Testis (tissue), 5 donors: ENCODE measurements at places on chromosomes 6 and 20.

- DNase-seq, result no peak
- H3K4me3 ChIP-seq, result no peak overlapping the region
- H3K36me3 ChIP-seq, result no peaks in the 10 kb centered on the region
- H3K27me3 ChIP-seq, result no peaks in the 10 kb centered on the region
These were observed 187.4 kb upstream of the JARID2 start for GRCh38 chr6:15058200-15059061.

DNA sequence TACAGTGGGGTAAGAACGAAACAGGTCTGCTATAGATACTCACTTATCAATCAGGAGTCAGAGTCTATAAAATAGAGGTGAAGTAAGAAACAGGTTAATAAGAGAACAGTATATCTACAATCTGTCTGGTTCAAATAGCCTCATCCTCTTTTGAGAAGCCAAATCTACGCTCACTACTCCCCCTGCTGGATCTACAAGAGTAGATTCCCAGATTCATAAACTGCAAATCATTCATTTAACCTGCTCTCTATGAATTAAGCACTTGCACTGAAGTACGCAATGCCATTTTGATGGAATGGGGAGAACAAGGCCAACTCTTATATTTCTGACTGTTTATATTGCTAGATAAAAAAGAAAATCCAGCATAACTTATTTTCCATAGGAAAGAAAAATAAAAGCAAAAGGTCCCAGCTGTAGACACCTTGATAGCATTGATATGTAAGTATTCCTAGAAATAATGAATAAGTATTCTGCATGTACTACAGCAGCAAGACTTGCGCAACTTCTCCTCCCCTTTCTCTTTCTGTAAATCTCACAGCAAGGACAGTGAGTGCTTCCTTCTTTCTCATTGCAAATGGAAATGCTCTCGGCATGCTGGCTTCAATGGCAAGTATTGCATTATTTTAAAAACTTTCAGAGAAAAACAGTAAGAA is 92.3 kb downstream of the RFX6 start:
- H3K36me3 ChIP-seq, result no peaks in the 10 kb centered on the region
- no peaks in the 10 kb centered on the region for H3K4me1 ChIP-seq

- no peaks in the 10 kb centered on the region for H3K36me3 ChIP-seq
- no peaks in the 10 kb centered on the region for H3K27me3 ChIP-seq
- DNase-seq, result no peak
- H3K4me3 ChIP-seq, result no peak overlapping the region
These were observed 18.1 kb upstream of the SNRPB2 start for GRCh38 chr20:16711661-16712258.

GRCh38 chr6:52341561-52342260 is 20.2 kb upstream of the PAQR8 start:
- H3K4me3 ChIP-seq, result no peak overlapping the region
- no peaks in the 10 kb centered on the region for H3K4me1 ChIP-seq
- H3K36me3 ChIP-seq, result no peaks in the 10 kb centered on the region

DNA sequence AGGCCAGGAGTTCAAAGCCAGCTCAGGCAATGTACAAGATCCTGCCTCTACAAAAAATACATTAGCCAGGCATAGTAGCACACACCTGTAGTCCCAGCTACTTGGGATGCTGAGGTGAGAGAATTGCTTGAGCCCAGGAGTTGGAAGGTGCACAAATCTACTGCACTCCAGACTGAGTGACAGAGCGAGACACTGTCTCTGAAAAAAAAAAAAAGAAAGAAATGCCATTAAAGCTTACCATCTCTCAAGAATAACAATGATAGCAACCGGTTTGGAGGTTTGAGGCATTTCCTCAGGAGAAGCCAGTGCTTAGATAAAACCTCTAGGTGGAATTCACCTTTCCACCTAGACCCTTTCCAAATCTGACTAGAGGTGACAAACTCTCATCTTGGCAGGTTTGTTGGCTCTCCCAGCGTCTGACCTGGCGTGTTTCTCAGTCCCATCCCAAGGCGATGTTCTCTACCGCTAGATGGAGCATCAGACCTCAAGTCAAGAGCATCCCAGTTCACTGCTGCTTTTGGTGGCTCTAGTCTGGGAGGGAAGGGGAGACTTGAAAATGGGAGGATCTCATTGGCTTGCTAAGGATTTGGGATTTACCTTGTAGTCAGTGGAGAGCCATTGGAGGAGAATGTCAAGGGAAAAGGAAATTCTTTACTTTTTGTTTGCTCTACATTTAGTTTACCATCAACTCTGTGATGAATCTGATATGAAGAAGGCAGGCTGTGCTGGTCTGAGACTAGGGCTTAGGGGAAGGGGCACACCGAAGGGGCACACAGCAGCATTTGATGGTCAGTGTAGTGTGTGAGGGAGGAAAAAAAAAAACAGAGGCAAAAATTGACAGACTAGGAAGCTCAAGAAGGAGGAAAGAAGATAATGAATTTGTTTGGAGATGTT is 67.9 kb downstream of the NCOA7 start:
- DNase-seq, result peak; percentile 76
- H3K4me1 ChIP-seq, result no peaks in the 10 kb centered on the region
- no peak overlapping the region for H3K4me3 ChIP-seq

- DNase-seq, result no peak
- H3K27ac ChIP-seq, result no peak overlapping the region
- no peak overlapping the region for H3K4me3 ChIP-seq
- H3K4me1 ChIP-seq, result no peaks in the 10 kb centered on the region
- no peaks in the 10 kb centered on the region for H3K36me3 ChIP-seq
These were observed 75.2 kb downstream of the STXBP5 start for GRCh38 chr6:147279427-147279826.

DNA sequence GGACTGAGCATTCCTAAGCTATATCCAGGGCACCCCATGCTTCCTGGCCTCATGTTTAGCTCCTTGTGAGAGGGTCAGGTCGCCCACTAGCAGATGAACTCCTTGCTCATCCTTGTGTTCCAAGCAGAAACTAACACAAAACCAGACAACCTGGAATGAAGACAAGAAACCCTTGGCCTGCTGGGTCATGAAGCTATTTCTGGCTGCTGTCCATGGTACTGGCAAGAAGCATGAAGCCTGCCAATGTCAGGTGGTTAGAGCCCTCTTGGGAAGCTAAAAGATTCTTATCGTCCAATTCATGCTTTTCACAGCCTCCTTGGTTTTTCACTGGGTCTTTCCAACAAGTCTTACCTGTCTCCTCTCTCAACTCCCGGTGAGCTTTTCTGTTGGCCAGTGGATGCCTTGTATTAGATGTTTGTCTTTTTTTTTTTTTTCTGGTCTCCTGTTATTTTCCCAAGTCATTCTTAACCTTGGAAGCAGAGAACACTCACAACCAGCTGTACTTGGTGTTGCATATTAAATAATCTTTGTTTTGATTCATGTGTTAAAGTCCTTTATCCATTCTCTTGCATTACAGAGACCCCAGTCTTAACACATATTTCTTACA is 180.3 kb downstream of the ANKRD60 start:
- no peaks in the 10 kb centered on the region for H3K4me1 ChIP-seq
- no peak overlapping the region for H3K4me3 ChIP-seq
- DNase-seq, result peak; percentile 23
- no peaks in the 10 kb centered on the region for H3K27me3 ChIP-seq

DNA sequence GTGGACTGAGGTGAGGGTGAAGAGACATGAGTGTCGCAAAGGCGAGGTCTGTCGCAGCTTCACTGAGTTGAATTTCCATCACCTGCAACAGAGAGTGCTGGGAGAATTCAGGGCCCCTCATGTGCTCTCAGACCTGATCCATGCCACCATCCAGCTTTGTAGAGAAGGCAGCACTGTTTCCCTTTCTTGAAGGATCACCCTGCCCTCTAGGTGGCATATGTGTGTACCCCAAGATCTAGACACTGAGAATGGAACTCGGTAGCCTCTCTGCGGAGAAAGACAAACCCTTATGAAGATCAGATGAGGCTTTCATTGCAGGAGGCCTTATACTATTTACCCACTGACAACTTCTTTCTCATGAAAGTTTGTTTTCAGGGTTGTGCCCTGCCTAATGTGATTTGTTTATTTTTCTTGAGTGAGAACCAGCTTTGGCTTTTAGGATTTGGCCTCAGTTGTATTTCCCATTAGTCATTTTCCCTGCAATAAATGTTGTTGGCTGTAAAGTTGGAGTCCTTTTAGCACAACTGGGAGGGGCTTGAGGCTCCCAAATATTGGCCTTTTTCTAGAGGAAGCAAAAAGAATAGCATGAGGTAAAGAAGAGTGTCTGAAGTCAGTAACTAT is 811.3 kb downstream of the DHX35 start:
- no peak for DNase-seq
- no peaks in the 10 kb centered on the region for H3K27me3 ChIP-seq
- H3K27ac ChIP-seq, result no peak overlapping the region
- H3K4me1 ChIP-seq, result no peaks in the 10 kb centered on the region
- H3K36me3 ChIP-seq, result no peaks in the 10 kb centered on the region
- H3K4me3 ChIP-seq, result no peak overlapping the region

- no peaks in the 10 kb centered on the region for H3K4me1 ChIP-seq
- no peak for DNase-seq
- H3K36me3 ChIP-seq, result no peaks in the 10 kb centered on the region
- H3K27ac ChIP-seq, result no peak overlapping the region
These were observed 9.9 kb upstream of the MMP9 start for GRCh38 chr20:45998761-45999160.

- no peak overlapping the region for H3K27ac ChIP-seq
- H3K4me1 ChIP-seq, result peaks cover 3% of the 10 kb centered on the region
- H3K36me3 ChIP-seq, result no peaks in the 10 kb centered on the region
- DNase-seq, result no peak
These were observed 68.9 kb downstream of the TULP4 start for GRCh38 chr6:158381214-158381613.

- H3K27me3 ChIP-seq, result no peaks in the 10 kb centered on the region
- no peak for DNase-seq
- no peaks in the 10 kb centered on the region for H3K36me3 ChIP-seq
- H3K4me1 ChIP-seq, result peaks cover 4% of the 10 kb centered on the region
- no peak overlapping the region for H3K4me3 ChIP-seq
These were observed 38.1 kb upstream of the CD83 start for GRCh38 chr6:14079433-14079832.

DNA sequence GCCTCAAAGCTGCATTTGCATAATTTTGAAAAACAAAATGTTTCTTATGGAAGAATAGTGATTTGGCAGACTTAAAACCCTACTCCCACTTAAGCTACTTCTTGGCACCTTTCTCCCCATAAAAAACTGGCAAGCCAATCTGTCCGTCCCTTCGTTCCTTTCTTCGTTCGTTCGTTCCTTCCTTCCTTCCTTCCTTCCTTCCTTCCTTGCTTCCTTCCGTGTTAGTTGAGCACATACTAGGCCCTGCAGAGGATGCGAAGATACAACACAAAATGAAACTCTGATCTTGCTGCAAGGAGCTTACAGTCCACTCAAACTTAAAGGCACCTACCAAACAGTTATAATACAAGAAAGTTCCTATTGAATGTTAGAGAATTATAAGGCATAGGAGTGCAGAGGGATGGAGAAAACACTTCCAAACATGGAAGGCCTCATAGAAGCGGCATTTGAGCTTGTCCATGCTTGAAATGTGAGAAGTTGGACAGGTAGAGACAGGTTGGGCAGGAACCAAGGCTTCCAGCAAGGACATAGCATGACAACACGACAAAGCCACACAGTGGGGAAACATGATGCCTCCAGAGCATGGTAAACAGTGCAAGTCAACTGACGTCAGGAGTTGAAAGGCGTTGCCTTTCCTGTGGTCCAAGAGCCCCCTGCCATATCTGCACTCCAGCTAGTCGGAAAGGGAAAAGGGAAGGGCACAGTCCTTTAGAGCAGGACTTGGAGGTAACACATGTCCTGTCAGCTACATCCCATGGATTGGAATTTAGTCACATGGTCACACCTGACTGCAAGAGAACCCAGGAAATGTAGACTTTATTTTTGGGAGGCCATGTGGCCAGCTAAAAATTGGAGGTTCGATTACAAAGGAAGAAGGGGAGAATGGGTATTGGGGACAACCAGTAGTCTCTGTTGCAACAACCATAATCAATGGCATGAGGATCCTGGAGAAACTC is 7.0 kb downstream of the PNPLA1 start:
- DNase-seq, result no peak
- no peaks in the 10 kb centered on the region for H3K36me3 ChIP-seq
- peak overlapping the region; percentile 31 for H3K27ac ChIP-seq
- H3K4me3 ChIP-seq, result no peak overlapping the region
- no peaks in the 10 kb centered on the region for H3K27me3 ChIP-seq

- H3K4me3 ChIP-seq, result no peak overlapping the region
- no peaks in the 10 kb centered on the region for H3K4me1 ChIP-seq
- DNase-seq, result no peak
- no peak overlapping the region for H3K27ac ChIP-seq
These were observed 280.4 kb downstream of the PACRG start for GRCh38 chr6:163008186-163008585.

GRCh38 chr20:11687546-11688292 is 230.0 kb upstream of the BTBD3 start:
- H3K27ac ChIP-seq, result no peak overlapping the region
- no peaks in the 10 kb centered on the region for H3K36me3 ChIP-seq
- no peaks in the 10 kb centered on the region for H3K27me3 ChIP-seq
- peaks cover 3% of the 10 kb centered on the region for H3K4me1 ChIP-seq

- no peak overlapping the region for H3K27ac ChIP-seq
- DNase-seq, result no peak
- H3K4me3 ChIP-seq, result no peak overlapping the region
- H3K36me3 ChIP-seq, result no peaks in the 10 kb centered on the region
These were observed 69.5 kb downstream of the GTF2H5 start for GRCh38 chr6:158237656-158238055.

- no peaks in the 10 kb centered on the region for H3K36me3 ChIP-seq
- H3K27me3 ChIP-seq, result no peaks in the 10 kb centered on the region
- H3K4me3 ChIP-seq, result no peak overlapping the region
- no peak overlapping the region for H3K27ac ChIP-seq
- DNase-seq, result no peak
These were observed 38.9 kb upstream of the FRMD1 start for GRCh38 chr6:168117942-168118341.

GRCh38 chr6:140809694-140810101 is 1323.0 kb upstream of the GJE1 start:
- no peak for DNase-seq
- no peak overlapping the region for H3K27ac ChIP-seq
- H3K4me3 ChIP-seq, result no peak overlapping the region
- no peaks in the 10 kb centered on the region for H3K4me1 ChIP-seq
- no peaks in the 10 kb centered on the region for H3K36me3 ChIP-seq
- no peaks in the 10 kb centered on the region for H3K27me3 ChIP-seq

GRCh38 chr6:42269553-42269952 is 51.9 kb upstream of the MRPS10 start:
- H3K4me3 ChIP-seq, result no peak overlapping the region
- H3K27ac ChIP-seq, result no peak overlapping the region
- no peak for DNase-seq
- H3K4me1 ChIP-seq, result peaks cover 5% of the 10 kb centered on the region

GRCh38 chr6:141965016-141965545 is 167.6 kb upstream of the GJE1 start:
- no peaks in the 10 kb centered on the region for H3K27me3 ChIP-seq
- no peaks in the 10 kb centered on the region for H3K36me3 ChIP-seq

DNA sequence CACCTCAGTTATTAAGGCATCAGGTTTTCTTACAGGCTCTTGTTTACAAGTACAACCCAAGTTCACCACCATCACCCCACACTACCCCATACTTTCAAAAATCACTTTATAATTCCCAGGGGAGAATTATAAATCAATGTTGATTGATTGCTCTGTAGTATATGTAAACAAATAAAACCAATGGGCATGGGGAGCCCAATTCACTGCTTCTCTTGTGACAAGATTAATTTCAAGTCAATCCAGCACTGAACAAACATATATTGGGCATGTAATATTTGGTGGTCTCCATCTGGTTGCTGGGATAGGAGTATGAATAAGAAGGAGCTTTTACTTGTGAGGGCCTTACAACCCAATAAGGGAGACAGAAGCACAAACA is 95.8 kb downstream of the CLVS2 start:
- no peaks in the 10 kb centered on the region for H3K36me3 ChIP-seq
- no peaks in the 10 kb centered on the region for H3K4me1 ChIP-seq
- H3K27ac ChIP-seq, result no peak overlapping the region
- DNase-seq, result no peak
